NCI-H2171 (cell line): ENCODE measurements at places on chromosomes 16 and 17.

DNA sequence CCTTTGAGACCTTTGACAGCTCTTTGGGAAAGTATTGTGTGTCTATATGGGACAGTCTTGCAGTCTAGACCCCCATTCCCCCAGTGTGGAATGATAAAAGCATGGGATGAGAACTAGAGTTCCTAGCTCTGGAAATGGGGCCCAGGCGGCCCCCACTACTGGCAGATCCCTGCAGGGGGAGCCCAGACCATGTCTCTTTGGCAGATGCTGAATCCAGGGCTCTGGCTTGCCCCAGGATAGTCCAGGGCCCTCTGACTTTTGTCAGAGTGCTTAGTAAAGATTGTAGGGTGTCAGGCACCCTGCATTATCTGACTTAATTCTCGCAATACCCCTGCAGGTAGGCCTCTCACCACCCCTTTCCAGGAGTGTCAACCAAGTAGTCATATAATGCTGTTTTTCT lies 8.3 kb downstream of the ALKBH5 start:
- DNase-seq, result no peak

DNA sequence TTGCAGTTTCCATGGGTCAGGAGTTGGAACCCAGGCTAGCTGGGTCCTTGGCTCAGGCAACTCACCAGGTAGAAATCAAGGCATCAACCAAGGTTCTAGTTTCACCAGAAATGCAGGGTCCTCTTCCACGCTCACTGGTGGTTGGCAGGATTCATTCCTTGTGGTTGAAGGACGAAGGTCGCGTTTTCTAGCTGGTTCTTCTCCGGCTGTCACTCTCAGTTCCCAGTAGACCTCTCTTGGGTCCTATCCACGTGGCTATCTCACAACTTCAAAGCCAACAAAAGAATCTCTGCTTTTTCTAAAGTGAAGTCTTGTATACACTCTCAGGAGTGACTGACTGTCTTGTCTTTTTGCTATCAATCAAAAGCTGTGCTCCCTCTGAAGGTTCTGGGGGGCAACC lies 146.3 kb upstream of the NOL11 start:
- no peak for DNase-seq

DNA sequence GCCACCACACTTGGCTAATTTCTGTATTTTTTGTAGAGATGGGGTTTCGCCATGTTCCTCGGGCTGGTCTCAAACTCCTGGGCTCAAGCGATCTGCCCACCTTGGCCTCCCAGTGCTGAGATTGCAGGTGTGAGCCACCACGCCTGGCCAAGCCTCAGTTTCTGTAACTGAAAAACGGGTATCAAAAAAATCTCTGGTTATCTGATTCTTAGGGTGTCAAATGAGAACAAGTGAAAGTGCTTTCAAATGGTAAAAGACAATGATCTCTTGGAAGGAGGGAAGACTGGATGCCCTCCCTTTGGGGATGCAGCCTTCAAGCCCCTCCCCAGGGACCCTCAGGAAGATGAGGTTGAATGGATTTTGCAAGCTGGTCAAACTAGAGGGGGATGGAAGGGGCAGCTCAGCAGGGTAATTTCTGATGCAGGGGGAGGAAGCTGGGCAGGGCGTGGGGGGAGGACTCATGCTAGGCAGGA lies 22.3 kb downstream of the ARHGAP23 start:
- no peak for DNase-seq

DNA sequence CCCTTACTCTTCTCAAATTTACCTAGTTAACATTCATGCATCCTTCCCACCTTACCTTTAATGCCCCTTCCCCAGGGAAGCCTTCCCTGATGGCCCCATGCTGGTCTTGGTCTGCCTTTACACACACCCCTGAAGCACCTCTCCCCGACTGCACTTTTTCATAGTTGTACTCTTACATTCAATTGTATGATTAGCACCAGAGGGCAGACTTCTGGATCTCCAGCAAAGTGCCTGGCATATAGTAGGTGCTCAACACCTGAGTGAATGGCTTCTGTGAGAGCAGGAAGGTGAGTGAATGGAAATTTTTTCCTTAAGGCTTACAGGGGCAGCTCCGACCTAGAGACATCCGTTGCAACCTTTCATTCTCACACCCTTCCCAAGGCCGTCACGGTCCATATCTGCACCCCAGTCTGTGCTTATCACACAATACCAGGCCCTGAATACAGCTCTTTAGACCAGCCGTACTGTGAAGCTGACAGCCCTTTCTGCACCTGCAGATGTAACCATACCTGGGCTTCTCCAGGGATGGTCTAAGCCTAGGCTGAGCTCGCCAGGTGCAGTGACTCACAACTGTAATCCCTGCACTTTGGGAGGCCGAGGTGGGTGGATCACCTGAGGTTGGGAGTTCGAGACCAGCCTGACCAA lies 4.4 kb downstream of the PGAP3 start:
- DNase-seq, result no peak

DNA sequence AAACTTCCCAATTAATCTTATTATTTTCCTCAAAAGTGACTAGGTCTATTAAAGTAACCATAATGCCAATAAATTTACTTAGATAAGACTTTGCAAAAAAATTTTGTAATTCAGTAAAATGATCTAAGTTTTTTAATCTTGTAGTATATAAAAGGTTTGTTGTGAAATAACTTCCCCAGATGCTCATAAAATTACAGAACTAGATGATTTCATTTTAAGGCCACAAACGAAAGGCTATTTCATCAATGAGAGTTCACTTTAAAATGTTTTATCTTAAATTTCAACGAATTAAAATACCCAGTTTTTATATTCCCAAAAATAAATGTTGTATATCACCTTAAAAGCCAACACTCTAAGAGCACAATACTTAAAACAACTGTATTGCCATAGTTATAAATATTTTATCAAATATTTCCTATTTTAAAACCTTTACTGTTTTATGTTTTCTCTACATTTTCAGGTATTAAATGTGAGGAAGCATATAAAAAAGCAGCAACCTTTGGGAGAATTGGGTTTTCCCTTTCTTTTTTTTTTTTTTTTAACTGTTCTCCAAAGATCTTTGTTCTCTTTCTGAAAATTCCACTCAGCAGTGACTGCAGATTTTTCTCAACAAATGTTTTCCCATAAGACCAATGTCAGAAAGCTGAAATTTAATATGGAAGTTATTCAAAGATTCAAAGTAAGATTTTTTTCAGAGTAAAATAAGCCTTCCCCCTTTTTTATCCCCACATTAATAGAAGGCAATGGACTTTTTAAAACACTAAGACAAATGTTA lies 169.9 kb downstream of the CYB561 start:
- DNase-seq, result no peak

- no peak for DNase-seq
Measured at GRCh38 chr17:46085522-46085921, 86.5 kb downstream of the STH start.
